ENCODE measurements at places on chromosomes 4 and X.

DNA sequence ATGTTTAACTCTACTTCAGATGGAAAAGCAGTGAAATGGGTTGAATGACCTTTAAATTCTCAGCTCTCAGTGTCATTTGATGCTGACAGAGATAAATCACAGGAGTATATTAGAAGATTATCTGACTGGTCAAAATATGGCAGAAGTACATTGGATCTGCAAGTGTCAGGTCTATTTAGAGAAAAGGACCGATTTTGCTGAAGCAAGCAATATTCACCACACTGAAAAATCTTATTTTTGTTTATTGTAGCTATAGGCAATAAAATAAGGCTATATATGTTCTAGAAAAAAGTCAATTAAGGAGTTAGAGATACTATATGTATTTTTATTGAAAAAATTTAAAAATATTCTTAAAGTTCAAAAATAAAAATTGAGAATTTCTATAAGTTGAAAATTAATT lies 325.3 kb downstream of the CXXC4 start:
- H3K27me3 ChIP-seq, result no peaks in the 10 kb centered on the region
- DNase-seq, result no peak
- no peaks in the 10 kb centered on the region for H3K36me3 ChIP-seq
- no peak overlapping the region for H3K27ac ChIP-seq
- H3K4me3 ChIP-seq, result no peak overlapping the region

DNA sequence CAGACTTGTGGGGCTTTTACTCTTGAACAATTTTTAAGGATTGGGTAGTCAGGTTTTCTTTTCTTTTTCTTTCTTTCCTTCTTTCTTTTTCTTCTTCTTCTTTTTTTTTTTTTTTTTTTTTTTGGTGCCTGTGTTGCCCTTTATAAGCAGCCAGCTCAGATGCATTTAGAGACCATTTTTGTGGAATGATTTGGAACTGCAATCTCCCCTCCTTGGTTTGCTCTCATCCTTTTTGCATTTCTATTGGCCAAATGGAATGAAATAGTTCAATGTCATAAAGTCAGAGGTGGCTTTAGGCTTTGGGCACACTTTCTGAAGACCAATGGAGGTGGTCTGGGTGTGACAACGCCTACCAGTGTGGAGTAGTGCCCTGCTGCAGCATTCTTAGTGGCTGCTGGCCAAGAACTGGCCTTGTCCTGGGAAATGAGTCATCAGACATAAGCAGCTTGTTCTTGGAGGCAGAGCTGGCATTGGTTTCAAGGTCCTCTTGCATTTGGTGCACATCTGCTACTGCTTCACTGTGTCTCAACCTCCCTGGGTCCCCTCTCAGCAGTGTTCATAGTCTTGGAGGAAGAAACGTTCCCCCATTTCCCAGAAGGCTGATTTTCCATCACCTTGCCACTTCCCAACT lies 84.5 kb downstream of the CT47B1 start:
- H3K4me3 ChIP-seq, result no peak overlapping the region
- no peak for DNase-seq
- no peak overlapping the region for H3K27ac ChIP-seq

DNA sequence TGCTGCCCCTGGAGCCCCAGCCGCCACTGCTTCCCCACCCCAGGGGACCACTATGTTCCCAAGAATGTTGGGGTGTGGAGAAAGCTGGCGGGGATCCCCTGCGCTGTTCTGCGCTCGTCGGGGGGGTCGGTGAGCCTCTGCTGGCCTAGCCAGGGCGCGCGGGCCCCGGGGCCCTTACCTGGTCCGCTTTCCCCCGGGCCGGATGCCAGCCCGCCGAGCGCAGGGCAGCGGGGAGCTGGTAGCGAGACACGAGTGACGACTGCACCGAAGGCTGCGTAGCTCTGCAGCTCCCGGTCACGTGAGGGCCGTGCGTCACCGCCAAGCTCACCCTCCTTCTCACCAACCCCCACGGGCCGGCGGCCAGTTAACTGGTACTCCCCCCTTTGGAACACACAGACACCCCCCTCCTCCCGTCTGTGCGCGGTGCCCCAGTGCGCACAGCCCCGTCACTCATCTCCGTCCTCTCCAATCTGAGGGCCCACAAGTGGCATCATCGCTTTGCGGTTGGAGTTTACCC lies at the start of gene BEX1:
TSS of gene BEX1 (minus strand) at position 254 of the 517 bp plus-strand sequence. CDS start 897 bp downstream, outside the sequence.
- peak; percentile 29 for DNase-seq
- H3K4me1 ChIP-seq, result no peaks in the 10 kb centered on the region
- no peak within 1 kb of the TSS for H3K27ac ChIP-seq
- H3K36me3 ChIP-seq, result no peaks in the 10 kb centered on the region
- peak within 1 kb of the TSS; percentile 39 for H3K4me3 ChIP-seq

GRCh38 chr4:13816472-13816871 lies 188.9 kb upstream of the BOD1L1 start:
- no peaks in the 10 kb centered on the region for H3K36me3 ChIP-seq
- DNase-seq, result no peak
- no peaks in the 10 kb centered on the region for H3K27me3 ChIP-seq
- H3K4me1 ChIP-seq, result no peaks in the 10 kb centered on the region
- H3K27ac ChIP-seq, result no peak overlapping the region

- peaks cover 8% of the 10 kb centered on the region for H3K27me3 ChIP-seq
- no peaks in the 10 kb centered on the region for H3K4me1 ChIP-seq
- H3K4me3 ChIP-seq, result no peak overlapping the region
- H3K27ac ChIP-seq, result no peak overlapping the region
Measured at GRCh38 chr4:80239480-80240150, 26.8 kb upstream of the FGF5 start.
